Upper lobe of right lung (tissue), 1 donor: ENCODE measurements at places on chromosomes 7 and 10.
A peak's percentile ranks its signal among the peaks of the same experiment; 100 is the strongest.

DNA sequence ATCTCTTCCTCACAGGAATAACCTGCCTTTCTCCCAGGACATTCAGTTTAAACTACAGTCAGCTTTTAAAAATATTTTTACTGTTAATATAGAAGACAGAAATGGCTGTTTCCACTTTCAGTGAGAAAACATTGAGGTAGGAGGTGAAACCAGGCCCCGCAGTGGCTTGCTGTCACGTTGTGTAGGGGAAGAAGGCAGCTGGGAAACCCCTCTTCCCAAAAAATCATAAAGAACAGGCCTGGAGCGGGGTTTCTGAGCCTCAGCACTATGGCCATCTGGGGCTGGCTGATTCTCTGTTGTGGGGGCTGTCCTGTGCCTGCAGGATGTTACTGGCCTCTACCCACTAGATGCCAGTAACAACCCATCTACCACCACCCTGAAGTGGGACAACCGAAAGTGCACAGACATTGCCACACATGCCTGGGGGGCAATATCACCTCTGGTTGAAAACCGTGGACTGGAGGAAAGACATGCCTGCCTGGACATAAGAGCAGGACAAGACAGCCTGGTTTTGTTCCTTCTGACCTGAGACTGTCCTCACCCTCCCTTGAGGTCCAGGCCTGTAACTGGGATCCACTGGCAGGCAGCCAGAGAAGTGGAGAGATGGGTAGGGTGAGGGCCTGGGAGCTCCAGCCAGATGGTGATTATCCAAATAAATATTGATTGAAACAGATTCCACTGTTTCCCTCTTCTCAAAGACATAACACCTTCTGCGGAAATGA is 43.9 kb downstream of the KCNH2 start:
- no peak overlapping the region for H3K27ac ChIP-seq
- DNase-seq, result no peak
- no peaks in the 10 kb centered on the region for H3K36me3 ChIP-seq
- no peaks in the 10 kb centered on the region for H3K4me1 ChIP-seq
- H3K4me3 ChIP-seq, result no peak overlapping the region
- no peaks in the 10 kb centered on the region for H3K27me3 ChIP-seq

DNA sequence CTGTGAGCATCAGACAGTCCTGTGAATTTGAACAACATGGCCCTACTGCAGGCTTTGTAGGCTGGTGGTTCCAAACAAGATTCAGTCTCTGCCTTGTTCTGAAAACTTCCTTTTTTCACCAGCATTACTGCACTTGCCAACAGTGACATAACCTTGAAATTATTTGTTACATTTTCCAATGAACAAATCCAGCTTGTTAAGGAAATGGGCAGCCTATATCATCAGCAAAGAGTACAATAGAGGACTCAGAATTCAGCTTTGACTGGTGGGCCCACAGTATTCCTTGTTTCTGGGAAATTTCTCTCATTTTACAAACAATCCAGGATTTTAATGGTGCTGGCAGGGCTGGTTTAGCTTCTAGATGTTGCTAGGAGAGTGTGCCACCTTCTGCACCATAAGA is 703.7 kb upstream of the FZD8 start:
- DNase-seq, result no peak
- no peaks in the 10 kb centered on the region for H3K36me3 ChIP-seq
- H3K4me3 ChIP-seq, result no peak overlapping the region
- no peaks in the 10 kb centered on the region for H3K4me1 ChIP-seq

DNA sequence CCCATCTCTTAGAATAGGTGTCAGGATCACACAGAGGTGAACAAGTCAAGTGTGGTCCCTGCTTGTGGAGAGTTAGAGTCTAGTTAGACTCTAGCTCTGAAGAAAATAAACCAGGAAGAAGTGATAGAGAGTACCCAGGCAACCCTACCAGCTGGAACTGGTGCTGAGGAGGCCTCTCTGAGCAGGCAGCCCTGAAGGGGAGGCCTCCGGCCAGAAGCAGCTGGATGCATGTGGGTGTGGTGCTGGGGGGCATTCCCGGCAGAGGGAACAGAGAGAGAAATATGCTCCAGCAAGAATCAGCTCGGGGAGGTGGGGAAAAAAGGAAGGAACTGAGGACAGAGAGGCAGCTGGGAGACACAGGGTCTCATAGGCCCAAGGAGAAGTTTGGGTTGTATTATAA is 68.6 kb downstream of the APBB1IP start:
- H3K27me3 ChIP-seq, result no peaks in the 10 kb centered on the region
- peaks cover 5% of the 10 kb centered on the region for H3K36me3 ChIP-seq
- H3K4me1 ChIP-seq, result no peaks in the 10 kb centered on the region

DNA sequence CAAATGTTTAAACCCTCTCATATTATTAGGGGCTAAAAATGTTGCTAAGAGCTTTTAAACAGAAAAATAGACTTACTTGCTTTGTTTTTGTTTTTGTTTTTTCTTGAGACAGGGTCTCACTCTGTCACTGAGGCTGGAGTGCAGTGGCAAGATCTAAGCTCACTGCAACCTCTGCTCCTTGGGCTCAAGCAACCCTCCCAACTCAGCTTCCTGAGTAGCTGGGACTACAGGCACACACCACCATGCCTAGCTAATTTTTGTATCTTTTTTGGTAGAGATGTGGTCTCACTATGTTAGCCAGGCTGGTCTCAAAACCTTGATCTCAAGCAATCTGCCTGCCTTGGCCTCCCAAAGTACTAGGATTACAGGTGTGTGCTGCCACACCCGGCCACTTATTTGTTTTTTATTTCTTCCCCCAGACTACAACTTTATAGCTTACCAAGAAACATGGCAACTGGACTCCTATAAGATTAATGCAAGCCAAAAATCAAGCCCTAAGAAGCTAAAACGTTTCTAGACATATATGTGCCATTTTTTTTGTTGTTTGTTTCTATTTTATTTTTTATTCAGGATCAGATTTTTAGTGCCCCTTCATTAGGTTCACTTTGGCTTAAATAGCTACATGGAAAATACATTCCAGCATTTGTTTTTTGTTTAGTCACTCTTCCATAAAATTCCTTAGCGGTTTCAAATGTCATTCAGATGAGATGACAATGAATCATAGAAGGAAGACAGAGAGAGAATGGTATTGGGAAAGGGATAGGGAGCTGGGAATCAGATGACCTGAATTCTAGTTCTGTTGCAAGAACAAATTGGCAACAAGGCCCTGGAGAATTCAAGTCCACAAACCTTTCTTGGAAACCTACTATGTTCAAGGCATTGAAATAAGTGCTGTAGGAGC is 163.4 kb upstream of the MKLN1 start:
- DNase-seq, result no peak
- no peak overlapping the region for H3K27ac ChIP-seq
- no peaks in the 10 kb centered on the region for H3K36me3 ChIP-seq
- H3K27me3 ChIP-seq, result no peaks in the 10 kb centered on the region
- H3K4me1 ChIP-seq, result no peaks in the 10 kb centered on the region

DNA sequence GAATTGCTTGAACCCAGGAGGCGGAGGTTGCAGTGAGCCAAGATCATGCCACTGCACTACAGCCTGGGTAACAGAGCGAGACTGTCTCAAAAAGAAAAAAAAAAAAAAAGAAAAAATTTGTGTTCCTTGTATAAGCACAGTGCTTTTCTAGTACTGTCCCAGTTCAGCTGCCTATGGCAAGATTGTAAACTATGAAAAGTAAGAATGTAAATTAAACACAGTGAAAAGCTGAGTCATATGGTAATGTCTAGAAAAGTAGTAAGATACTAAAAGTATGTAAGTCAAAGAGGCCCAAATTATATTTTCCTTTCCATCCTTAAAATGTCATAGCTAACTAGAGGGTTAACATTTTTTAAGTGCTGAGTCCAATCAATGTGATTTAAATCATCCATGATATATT is 42.8 kb downstream of the RBM20 start:
- no peak overlapping the region for H3K4me3 ChIP-seq
- no peaks in the 10 kb centered on the region for H3K4me1 ChIP-seq
- H3K36me3 ChIP-seq, result no peaks in the 10 kb centered on the region
- no peak overlapping the region for H3K27ac ChIP-seq

- no peak overlapping the region for H3K27ac ChIP-seq
- no peak for DNase-seq
- H3K36me3 ChIP-seq, result no peaks in the 10 kb centered on the region
- H3K27me3 ChIP-seq, result no peaks in the 10 kb centered on the region
Observed at GRCh38 chr10:4775808-4776207, 50.2 kb upstream of the AKR1E2 start.

- no peak overlapping the region for H3K27ac ChIP-seq
- H3K4me3 ChIP-seq, result no peak overlapping the region
- no peak for DNase-seq
- H3K4me1 ChIP-seq, result no peaks in the 10 kb centered on the region
- no peaks in the 10 kb centered on the region for H3K27me3 ChIP-seq
Observed at GRCh38 chr7:81514546-81514945, 255.3 kb downstream of the HGF start.

DNA sequence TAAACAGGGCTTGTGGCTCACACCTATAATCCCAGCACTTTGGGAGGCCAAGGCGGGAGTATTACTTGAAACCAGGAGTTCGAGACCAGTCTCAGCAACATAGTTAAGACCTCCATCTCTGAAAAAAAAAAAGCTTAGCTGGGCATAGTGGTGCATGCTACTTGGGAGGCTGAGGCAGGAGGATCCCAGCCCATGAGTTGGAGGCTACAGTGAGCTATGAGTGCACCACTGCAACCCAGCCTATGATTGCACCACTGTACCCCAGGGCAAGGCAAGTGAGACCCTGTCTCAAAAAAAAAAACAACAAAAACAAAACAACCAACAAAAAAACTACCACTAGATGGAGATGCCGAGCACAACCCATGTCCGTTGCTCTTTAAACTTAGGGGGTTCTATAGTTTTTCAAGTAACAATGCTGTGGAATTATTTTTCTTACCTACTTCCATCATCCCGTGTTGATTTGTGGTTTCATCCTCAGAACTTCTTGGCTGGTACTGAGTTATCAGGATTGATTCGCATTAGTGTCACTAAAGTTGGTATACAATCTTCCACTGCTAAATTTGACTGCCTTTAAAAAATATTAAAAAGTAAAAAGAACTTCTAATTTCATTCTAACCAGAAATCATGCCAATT is 12.2 kb upstream of the REPIN1 start:
- H3K4me1 ChIP-seq, result peaks cover 12% of the 10 kb centered on the region
- H3K27me3 ChIP-seq, result no peaks in the 10 kb centered on the region
- DNase-seq, result peak; percentile 12

DNA sequence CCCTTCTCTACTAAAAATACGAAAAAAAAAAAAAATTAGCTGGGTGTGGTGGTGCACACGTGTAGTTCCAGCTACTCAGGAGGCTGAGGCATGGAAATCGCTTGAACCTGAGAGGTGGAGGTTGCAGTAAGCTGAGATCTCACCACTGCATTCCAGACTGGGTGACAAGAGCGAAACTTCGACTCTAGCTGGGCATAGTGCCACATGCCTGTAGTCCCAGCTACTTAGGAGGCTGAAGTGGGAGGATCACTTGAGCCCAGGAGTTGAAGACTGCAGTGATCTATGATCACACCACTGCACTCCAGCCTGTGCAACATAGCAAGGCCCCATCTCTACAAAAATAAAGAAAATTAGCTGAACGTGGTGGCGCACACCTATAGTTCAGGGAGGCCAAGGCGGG is 1.2 kb upstream of the SPACDR start:
- peaks cover 16% of the 10 kb centered on the region for H3K4me1 ChIP-seq
- H3K36me3 ChIP-seq, result peaks cover 27% of the 10 kb centered on the region
- no peak overlapping the region for H3K4me3 ChIP-seq
- no peak overlapping the region for H3K27ac ChIP-seq
- DNase-seq, result no peak
- H3K27me3 ChIP-seq, result no peaks in the 10 kb centered on the region

- no peak overlapping the region for H3K4me3 ChIP-seq
- peaks cover 6% of the 10 kb centered on the region for H3K4me1 ChIP-seq
- no peaks in the 10 kb centered on the region for H3K36me3 ChIP-seq
- DNase-seq, result no peak
Observed at GRCh38 chr7:34317039-34317438, 341.0 kb upstream of the NPSR1 start.

- H3K27ac ChIP-seq, result no peak overlapping the region
- H3K4me1 ChIP-seq, result no peaks in the 10 kb centered on the region
- no peak overlapping the region for H3K4me3 ChIP-seq
- no peak for DNase-seq
- no peaks in the 10 kb centered on the region for H3K36me3 ChIP-seq
Observed at GRCh38 chr10:91006001-91006751, 85.3 kb upstream of the ANKRD1 start.

DNA sequence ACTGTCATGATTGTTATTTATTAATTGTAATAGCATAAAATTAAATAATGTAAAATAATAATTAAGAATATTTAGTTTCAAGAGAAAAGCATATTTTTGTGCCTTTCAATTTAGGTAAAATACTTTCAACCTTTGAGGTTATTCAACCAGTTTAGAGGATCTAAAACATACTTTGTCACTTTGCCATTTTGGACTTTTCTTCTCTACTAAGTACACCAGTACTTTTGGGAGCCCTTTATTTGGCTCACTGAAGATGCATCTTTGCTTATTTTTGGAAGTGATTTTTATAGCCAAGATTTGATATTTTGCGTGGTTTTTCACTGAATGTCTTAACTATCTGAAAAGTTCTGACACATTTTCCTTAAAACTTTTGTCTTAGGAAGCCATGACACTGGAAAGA is 860.5 kb downstream of the SORCS1 start:
- H3K27ac ChIP-seq, result no peak overlapping the region
- H3K4me3 ChIP-seq, result no peak overlapping the region
- H3K36me3 ChIP-seq, result no peaks in the 10 kb centered on the region
- H3K4me1 ChIP-seq, result no peaks in the 10 kb centered on the region
- DNase-seq, result no peak

- no peak overlapping the region for H3K27ac ChIP-seq
Observed at GRCh38 chr7:82330706-82331215, 112.8 kb downstream of the CACNA2D1 start.

- no peaks in the 10 kb centered on the region for H3K4me1 ChIP-seq
- no peaks in the 10 kb centered on the region for H3K27me3 ChIP-seq
- H3K27ac ChIP-seq, result no peak overlapping the region
- no peak overlapping the region for H3K4me3 ChIP-seq
Observed at GRCh38 chr10:104040862-104041789, 44.6 kb downstream of the COL17A1 start.

DNA sequence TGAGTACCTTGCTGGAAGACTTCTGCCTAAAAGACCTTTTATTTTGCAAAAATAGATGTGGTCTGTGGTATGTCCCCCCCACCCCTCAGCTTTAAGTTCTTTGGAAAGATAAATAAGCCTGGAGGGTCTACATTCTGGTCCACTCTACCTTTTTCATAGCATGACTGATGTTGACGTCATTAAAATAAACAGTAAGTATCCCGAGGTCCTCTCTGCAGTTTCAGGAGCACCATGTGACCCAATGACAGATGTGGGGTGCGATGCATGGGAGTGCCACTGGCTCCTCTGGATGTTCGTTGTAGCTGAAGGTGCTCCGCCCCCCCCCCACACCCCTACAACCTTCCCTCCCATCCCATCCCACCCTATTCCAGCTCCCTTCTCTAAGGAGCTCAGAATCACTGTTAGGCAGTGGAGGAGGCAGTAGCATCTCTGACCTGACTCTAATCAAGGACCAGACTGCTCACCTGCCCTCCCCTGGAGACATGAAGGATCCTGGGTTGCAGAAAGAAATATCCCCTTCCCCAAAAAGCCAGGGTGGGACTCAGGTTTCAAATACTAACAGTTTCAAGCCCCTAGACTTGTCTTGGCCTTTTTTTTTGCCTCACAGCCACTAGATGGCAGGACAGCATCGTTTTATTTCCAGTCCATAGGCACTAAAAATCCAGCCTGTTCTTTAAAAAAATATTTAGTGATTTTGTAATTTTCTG is 25.1 kb downstream of the CASP7 start:
- H3K4me1 ChIP-seq, result peaks cover 5% of the 10 kb centered on the region
- no peak for DNase-seq
- peaks cover 10% of the 10 kb centered on the region for H3K36me3 ChIP-seq
- H3K27me3 ChIP-seq, result no peaks in the 10 kb centered on the region
